ENCODE measurements at places on chromosomes 1 and 21. TPM values are rescaled to one million over a fixed set of nuclear protein-coding genes. Genes with fewer than 3 reads are reported as not detected.

- no peaks in the 10 kb centered on the region for H3K36me3 ChIP-seq
- H3K27me3 ChIP-seq = no peaks in the 10 kb centered on the region
- H3K27ac ChIP-seq = no peak overlapping the region
- H3K4me1 ChIP-seq = no peaks in the 10 kb centered on the region
- DNase-seq = no peak
Measured at GRCh38 chr1:171083222-171083621, 7.5 kb upstream of the FMO3 start.

- H3K4me1 ChIP-seq = no peaks in the 10 kb centered on the region
- H3K36me3 ChIP-seq = no peaks in the 10 kb centered on the region
- peaks cover 1% of the 10 kb centered on the region for H3K27me3 ChIP-seq
Measured at GRCh38 chr1:7224644-7225043, 439.4 kb downstream of the CAMTA1 start.

- H3K27ac ChIP-seq = no peak overlapping the region
- H3K4me3 ChIP-seq = no peak overlapping the region
- DNase-seq = no peak
- H3K36me3 ChIP-seq = no peaks in the 10 kb centered on the region
Measured at GRCh38 chr1:115832651-115833050, 8.3 kb downstream of the NHLH2 start.

GRCh38 chr1:26684763-26685508, 10.9 kb upstream of the ARID1A start:
- H3K4me1 ChIP-seq = no peaks in the 10 kb centered on the region

INKA2 gene
- total RNA-seq = 5.6 TPM

- H3K27me3 ChIP-seq = peaks cover 3% of the 10 kb centered on the region
- no peak for DNase-seq
- no peaks in the 10 kb centered on the region for H3K36me3 ChIP-seq
- H3K4me3 ChIP-seq = no peak overlapping the region
Measured at GRCh38 chr21:43355266-43355924, 71.5 kb downstream of the SIK1 start.

- DNase-seq = no peak
- H3K27me3 ChIP-seq = no peaks in the 10 kb centered on the region
- H3K4me3 ChIP-seq = no peak overlapping the region
Measured at GRCh38 chr1:202505356-202505755, 156.9 kb downstream of the PPP1R12B start.

- no peaks in the 10 kb centered on the region for H3K36me3 ChIP-seq
- no peak overlapping the region for H3K27ac ChIP-seq
- H3K4me1 ChIP-seq = peaks cover 6% of the 10 kb centered on the region
- DNase-seq = no peak
- H3K4me3 ChIP-seq = no peak overlapping the region
- peaks cover 6% of the 10 kb centered on the region for H3K27me3 ChIP-seq
Measured at GRCh38 chr1:225949041-225949440, 8.0 kb upstream of the LEFTY2 start.
